ENCODE measurements at places on chromosomes 5 and 9.

GRCh38 chr5:58872670-58873273 is 289.9 kb downstream of the RAB3C start:
- DNase-seq: no peak

- no peak for DNase-seq
Observed at GRCh38 chr9:120869726-120870125, 7.3 kb downstream of the PHF19 start.

GRCh38 chr5:10715605-10716290 is 45.3 kb downstream of the DAP start:
- DNase-seq: no peak

GRCh38 chr5:138911441-138911840 is 36.3 kb upstream of the LRRTM2 start:
- no peak for DNase-seq

- no peak for DNase-seq
Observed at GRCh38 chr5:72602696-72603685, 95.8 kb upstream of the ZNF366 start.

- peak; percentile 25 for DNase-seq
Observed at GRCh38 chr5:120140501-120140900, 323.6 kb upstream of the PRR16 start.

Measured in MV-4-11 (cell line).